Central memory CD4-positive, alpha-beta T cell (primary cell): ENCODE measurements at places on chromosomes 5 and 9.

DNA sequence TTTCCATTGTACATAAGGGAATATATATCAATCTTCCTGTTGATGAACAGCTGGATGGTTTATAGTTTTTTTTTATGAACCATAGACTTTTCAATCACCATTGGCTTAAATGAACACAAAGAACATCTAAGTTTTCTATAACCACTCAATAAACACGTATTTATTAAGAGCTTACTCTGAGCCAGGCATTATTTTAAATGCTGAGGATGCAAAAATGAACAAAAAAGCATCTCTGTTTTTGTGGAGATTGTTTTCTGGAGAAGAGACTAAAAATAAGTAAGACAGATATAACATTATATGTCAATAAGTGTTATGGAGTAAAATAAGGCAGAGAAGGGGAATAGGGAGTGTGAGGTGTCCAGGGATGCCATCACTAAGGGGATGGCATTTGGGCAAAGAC lies 52.1 kb upstream of the SLC24A2 start:
- DNase-seq = no peak

DNA sequence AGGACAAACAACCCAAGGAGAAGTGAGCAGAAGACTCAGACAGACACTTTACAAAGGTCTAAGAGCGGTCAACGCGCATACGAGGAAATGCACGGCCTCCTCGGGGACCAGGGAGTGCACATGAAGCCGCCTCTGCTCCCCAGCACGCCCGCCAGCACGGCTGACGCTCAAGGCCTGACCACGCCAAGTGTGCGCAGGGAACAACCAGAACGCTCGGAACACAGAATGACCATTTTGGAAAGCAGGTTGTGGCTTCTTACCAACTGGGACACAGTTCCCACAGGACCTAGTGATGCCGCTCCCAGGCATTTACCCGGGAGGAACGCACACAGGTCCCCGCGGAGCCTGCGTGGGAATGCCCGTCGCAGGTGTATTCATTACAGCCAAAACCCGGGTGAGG lies 191.5 kb upstream of the PPP1R26 start:
- no peak for DNase-seq

GRCh38 chr5:36334315-36334714 lies 32.6 kb upstream of the RANBP3L start:
- no peak for DNase-seq

DNA sequence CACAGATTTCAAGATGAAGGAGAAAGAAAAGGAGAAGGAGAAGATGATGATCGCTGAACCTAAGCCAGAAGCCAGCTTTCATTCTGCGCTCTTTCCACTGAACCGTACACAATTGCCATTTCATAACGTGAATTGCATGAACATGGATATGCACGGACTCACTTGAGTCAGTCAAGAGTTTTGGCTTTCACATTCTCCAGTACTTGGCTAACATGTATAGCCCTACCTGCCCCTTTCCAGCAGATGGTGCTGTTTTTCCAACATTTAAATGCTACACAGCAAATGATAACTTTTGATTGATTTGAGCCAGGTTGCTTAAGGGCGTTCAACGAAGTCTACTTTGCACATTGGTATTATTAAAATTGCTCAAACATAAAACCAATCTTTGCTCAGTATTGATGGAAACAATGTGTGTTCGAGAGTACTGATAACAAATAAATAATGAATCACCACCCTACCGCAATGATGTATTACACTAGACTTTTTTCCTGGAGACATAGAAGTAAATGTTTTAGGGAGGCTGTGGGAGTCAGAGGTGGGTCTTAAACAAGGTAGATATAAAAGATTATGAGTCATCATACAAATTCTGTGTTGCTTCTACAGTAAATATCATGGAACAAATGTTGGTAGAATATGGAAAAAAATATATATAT lies 196.4 kb downstream of the TRPM3 start:
- DNase-seq = no peak

DNA sequence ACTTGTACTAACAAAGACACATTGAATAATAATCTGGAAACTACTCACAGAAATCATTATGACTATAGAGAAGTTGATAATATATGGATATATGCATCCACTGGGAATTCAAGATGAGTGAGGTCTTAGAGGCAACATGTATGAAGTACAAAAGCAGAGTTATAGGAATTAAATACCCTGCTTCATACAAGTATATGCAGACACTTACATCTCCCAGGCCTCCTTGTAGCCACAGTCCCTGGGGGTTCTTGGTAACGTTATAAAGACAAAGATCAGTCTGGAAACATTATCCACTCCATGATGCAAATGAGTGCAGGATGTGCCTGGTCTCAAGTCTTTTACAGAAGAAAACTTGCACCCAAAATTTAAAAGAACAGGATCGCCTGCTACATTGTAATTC lies 92.4 kb upstream of the ANXA1 start:
- DNase-seq = no peak

GRCh38 chr9:80952363-80952922 lies 736.9 kb downstream of the TLE1 start:
- no peak for DNase-seq

GRCh38 chr9:6194934-6195333 lies 20.7 kb upstream of the IL33 start:
- no peak for DNase-seq

GRCh38 chr9:77708064-77708815 lies 60.1 kb upstream of the GNA14 start:
- DNase-seq = no peak

- DNase-seq = no peak
Measured at GRCh38 chr9:10003047-10003446, 609.8 kb downstream of the PTPRD start.

GRCh38 chr5:171757853-171758535 lies 27.6 kb upstream of the SMIM23 start:
- no peak for DNase-seq

DNA sequence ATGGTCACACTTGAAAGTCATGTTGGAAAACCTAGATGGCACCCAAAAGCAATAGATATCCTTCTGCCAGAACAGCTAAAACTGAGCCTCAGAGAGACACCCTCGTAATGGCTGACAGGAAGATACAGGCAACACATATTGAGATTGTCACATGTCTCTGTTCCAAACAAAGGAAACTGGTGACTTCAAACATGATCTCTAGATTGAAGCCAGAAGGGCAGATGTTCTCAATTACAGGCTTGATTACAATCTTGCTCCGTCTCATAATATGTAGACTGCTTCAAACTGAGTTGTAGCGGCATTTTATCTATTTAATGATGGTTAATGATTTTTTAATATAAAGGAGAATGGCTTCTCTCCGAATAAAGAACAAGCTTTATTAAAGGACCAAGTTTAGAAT lies 774.3 kb downstream of the KCTD16 start:
- DNase-seq = no peak

DNA sequence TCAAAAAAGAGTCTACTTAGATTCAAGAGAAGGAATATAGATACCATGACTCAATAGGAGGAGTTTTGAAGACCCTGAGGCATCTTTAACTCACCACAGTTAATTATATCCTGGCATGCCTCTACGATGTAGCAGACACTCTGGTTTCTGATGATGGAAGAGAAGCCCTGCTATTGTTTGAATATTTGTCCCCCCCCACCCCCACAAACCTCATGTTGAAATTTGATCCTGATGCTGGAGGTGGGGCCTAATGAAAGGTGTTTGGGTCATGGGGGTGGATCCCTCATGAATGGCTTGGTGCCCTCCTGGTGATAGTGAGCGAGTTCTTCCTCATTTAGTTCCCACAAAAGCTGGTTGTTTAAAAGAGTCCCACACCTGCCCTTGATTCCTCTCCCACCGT lies 147.9 kb upstream of the TBCA start:
- no peak for DNase-seq

- no peak for DNase-seq
Measured at GRCh38 chr9:129608561-129609481, 12.1 kb downstream of the C9orf50 start.

GRCh38 chr5:157640406-157641066 lies 11.7 kb downstream of the SOX30 start:
- no peak for DNase-seq

- no peak for DNase-seq
Measured at GRCh38 chr9:83340451-83340850, 197.8 kb downstream of the FRMD3 start.

DNA sequence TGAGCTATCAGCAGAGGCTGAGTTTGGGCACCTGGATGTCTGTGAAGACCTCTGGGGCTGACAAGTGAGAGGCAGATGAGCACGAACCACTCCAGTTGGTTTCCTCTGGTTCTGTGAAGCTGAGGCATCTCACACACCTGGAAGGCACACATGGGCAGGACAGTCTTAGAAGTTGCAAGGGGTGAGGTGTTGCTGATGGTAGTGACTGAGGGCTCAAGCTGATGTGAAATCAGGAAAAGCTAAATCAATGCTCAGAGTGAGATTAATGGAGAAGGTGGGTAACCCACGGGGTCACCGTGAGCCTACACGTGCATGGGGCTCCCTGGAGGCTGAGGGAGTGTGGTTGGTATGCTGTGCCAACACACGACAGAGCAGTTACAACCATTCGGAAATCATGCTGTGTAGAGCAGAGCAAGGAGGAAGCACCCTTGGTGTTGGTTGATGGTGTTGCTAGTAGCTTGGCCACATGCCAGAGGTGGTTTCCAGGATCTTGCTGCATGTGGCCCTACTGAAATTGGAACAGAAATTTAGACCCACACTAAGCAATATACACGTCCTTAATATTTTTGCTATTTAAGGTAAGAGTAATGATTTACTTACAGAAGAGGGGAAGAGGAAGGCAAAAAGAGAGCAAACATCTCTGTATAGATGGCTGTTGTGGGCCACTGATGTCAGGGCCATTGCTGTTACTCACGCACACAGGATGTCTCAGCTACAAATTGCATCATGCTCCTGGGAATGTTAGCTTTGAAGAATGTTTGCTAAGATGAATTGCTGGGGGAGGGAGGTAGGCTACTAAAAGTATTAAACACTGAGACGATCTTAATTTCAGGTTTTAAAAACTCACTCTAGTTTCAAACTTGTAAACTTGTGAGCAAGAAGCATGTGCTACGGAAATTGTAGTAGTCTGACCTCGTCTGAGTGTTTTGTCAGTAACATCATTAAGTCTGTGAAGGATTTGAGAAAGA lies 170.5 kb downstream of the ARHGEF28 start:
- DNase-seq = no peak

DNA sequence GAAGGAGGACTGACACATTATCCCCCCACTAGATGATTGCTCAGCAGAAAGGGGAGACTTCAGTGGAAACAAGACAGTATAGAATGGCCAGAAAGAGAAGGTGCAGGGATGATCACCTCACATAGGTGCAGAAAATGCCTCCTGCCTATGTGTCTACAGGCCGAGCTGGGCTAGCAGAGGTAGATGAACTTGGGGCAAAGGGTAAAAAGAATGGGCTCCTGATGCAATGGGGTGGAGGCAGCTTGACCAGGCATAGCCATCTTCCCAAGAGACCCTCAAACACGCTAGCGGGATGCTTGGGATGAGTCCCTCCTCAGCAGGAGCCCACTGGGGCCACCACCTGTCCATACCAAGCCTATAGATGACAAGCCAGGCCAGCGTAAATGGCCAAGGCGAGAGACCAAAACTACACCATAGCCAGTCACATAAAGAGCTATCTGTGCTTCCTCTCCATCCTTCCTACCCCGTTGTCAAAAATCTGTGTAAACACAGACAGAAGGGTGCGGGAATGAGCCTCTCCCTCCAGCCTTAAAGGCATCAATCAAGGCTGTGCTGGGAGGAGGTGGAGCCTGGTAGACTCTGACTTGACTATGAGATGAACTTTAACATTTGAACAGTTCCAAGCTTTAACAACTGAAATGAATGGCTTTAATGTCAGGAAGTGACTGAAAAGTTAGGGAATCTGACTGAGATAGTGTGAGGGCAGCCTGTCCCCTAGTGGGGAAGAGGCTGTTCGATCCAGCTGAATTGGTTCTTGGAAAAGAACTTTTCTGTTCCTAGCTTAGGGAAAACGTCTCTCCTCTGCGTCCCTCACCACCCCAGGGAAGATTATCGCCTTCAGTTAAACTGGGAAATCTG lies 10.4 kb downstream of the C9orf152 start:
- no peak for DNase-seq

DNA sequence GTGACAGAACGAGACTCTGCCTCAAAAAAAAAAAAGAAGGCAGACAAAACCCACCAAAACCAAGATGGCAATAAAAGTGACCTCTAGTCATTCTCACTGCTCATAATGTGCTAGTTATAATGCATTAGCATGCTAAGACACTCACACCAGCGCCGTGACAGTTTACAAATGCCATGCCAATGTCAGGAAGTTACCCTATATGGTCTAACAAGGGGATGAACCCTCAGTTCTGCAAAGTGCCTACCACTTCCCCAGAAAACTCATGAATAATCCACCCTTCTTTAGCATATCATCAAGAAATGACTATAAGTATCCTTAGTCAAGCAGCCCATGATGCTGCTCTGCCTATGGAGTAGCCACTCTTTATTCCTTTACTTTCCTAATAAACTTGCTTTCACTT lies 4.7 kb upstream of the BICD2 start:
- DNase-seq = no peak

DNA sequence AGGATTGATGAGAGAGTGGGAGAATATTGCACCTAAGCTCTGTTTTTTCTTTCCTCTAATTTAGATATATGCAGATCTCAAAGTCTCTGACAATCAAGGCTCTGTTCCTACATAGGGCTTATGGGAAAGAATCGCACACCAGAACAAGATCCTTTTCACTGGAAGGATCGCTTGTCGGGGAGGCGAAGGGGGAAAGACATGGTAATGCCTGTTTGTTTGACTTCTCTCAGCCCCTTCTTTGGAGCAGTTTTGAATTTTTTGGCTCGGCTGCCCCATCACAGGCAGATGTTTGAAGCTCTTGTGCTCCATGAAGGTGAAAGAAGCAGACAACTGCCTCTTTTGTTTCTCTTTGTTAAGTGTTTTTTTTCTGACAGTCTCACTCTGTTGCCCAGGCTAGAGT lies 599.9 kb upstream of the ZNF608 start:
- DNase-seq = no peak

- no peak for DNase-seq
Measured at GRCh38 chr9:116933251-116933650, 246.1 kb downstream of the TRIM32 start.

DNA sequence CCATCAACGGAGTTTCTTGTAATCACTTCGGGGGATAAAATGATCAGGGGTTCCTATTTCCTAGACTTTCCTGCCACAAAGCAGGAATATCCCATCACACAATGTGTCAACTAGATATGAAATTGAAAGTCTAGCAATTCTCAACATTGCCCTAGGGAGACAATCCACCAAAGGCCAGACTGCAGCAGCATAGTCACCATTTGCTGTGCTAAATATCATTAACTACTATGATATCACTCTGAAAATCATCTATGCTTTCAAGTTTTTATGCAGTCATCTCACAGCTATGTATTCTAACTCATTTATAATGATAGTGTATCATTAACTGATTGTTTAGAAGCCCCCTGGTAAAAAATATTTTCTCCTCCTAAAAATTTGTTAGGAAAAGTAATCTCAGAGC lies 342.6 kb upstream of the CDH6 start:
- no peak for DNase-seq
